ENCODE measurements at places on chromosomes 12 and 14.

GRCh38 chr12:121773011-121773777, 20.3 kb downstream of the RHOF start:
- peak; percentile 20 for DNase-seq

- DNase-seq: no peak
These were observed 31.3 kb upstream of the CMAS start for GRCh38 chr12:22014783-22015144.

GRCh38 chr12:108131657-108132126, 2.6 kb downstream of the WSCD2 start:
- no peak for DNase-seq

GRCh38 chr12:27109334-27110028, 27.1 kb upstream of the C12orf71 start:
- DNase-seq: no peak

DNA sequence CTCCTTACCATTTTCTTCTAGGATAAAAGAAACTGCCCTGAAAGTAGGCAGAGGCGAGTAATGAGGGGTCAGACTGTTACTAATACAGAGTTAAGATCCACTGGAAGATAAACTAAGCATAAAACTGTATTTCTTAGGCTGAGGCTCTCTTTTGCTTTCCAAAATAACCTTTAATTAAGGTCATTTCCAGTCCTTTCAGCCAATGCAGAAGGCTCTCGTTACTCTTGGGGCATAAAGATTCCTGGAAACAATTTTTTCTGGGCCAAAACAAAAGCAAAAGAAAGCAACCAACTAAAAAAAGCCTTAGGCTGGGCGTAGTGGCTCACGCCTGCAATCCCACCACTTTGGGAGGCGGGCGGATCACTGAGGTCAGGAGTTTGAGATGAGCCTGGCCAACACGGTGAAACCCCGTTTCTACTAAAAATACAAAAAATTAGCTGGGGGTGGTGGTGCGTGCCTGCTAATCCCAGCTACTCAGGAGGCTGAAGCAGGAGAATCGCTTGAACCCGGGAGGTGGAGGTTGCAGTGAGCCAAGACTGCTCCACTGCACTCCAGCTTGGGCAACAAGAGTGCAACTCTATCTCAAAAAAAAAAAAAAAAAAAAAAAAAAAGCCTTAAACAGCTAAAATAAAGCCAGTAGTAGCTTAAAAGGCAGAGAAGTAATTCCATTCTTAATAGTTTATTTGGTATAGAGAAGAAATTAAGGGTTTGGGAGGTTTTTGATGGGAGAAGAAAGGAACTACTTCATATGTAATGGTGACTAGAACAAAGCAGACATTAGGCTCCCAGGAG, 68.9 kb upstream of the STAC3 start:
- no peak for DNase-seq

DNA sequence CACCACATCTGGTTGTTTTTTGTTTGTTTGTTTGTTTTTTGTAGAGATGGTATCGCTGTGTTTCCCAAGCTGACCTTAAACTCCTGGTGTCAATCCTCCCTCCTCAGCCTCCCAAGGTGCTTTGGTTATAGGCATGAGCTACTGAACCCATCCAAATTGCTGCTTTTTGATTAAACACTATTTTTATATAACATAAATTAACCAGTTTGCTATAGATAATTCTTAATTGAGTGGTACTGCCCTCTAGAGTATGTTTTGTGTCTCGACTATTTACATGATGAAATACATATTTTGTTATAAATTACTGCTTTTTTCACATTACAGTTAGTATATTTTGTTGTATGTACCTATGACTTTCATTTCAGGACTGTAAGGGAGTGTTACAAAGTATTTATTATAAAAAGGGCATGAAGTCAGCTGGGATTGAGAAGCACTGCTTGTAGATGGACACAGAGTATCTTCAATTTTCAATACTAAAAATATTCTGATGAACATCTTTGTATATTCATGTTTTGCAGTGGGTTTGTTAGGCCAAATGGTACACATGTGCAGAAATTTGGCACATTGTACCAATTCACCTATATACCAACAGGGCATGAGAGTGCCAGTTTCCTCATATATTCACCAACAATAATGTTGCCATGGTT, 14.9 kb upstream of the SCAF11 start:
- no peak for DNase-seq

DNA sequence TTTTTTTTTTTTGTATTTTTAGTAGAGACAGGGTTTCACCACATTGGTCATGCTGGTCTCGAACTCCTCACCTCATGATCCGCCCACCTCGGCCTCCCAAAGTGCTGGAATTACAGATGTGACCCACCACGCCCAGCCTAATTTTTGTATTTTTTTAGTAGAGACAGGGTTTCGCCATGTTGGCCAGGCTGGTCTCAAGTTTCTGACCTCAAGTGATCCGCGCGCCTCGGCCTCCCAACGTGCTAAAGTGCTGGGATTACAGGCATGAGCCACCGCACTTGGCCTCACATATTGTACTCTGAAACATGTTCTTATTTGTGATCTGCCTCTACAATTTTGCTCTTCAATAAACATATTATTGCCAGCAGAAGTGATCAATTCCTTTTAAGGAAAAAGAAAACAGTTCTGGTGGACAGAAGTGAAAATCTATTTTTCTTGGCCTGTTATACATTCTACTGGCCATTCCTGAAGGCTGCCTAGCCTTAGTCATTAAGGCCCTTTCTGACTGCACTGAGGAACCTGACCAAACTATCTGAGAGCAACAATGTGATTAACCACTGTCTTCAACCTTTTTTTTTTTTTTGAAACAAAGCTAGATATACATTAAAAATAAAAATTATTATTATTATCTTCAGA, 36.1 kb downstream of the SNX6 start:
- DNase-seq: no peak

DNA sequence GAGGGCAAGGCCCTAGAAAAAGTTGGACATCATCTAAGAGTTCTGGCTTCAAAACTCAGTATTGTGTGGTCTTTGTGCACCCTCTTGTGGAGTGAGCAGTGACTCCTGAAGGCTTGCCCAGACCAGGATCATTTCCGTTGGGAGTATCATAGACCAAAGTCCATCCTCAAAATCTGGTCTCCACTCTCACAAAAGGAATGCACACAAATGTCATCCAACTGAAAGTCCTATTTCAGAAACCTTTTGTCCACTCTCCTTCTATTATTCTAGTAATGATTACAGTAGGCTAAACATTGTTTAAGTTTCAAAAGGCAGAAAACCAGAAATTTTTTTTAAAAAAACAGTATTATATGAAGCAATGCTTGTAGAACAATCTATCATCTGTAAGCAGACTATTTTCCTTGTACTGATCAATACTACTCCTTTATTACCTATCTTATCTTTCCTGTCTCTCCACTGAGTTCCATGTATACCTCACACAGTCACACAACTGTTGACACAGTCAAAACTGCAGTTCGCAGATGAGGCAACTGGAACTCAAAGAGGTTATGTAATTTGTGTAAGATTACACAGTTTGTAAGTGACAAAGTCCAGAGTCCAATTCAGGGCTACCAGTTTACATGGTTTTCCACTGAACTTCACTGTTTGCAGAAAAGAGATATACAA, 41.4 kb downstream of the COX16 start:
- peak; percentile 42 for DNase-seq

- no peak for DNase-seq
These were observed 34.7 kb upstream of the NRXN3 start for GRCh38 chr14:78135450-78135891.

DNA sequence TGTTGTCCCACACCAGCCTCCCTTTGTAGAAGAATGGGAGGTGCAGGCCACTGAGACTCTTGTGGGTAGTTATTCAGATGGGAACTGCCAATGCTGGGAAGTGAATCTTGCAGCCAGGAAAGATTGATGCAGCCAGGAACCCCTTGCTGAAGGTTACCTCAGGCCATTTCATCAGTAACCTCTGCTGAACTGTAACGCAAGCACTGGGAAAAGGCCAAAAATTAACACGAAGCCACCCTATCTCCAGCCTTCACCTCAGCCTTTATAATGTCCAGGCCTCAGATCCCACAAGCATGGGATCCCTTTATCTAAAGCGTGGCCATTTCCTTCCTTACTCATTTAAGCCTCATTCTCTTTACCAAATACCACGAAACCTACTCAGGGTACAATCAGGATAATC, 211.1 kb downstream of the SPTSSA start:
- DNase-seq: no peak

DNA sequence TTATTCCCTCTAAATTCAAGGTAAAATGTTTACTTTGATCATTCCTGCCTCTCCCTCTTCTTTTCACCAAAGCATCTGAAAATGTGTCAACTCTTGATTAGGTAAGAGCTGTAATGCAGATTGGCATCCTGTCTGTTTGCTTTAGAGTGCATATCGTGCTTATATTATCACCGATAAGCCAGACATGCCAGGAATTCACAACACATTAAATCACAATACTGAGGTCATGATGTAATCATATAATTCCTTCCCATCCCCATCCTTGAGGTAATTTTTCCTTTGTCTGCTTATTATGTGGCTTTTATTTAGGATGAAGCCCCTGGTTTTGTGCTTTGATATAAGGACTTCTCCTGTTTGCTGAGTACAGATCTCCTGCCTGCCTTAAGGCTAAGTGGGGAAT, 10.2 kb downstream of the DDX47 start:
- no peak for DNase-seq

- DNase-seq: no peak
These were observed 647.4 kb downstream of the MED13L start for GRCh38 chr12:115630136-115630535.

GRCh38 chr14:49106741-49107667, 479.2 kb downstream of the RPS29 start:
- no peak for DNase-seq

DNA sequence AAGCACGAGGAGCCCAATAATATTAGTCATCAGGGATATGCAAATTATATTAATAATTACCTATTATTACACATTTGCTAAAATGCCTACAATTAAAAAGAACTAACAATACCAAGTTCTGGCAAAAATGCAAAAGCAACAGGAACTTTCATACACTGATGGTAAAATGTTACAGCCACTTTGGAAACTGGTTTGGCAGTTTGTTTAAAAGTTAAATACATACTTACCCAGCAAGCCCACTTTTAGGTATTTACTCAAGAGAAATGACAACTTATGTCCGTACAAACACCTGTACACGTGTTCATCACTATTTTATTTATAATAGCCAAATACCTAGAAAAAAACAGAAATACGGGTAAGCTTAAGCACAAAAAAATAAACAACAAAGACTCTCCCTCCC, 17.0 kb downstream of the WDR89 start:
- no peak for DNase-seq

GRCh38 chr14:63672417-63673180, 30.9 kb upstream of the WDR89 start:
- DNase-seq: no peak

DNA sequence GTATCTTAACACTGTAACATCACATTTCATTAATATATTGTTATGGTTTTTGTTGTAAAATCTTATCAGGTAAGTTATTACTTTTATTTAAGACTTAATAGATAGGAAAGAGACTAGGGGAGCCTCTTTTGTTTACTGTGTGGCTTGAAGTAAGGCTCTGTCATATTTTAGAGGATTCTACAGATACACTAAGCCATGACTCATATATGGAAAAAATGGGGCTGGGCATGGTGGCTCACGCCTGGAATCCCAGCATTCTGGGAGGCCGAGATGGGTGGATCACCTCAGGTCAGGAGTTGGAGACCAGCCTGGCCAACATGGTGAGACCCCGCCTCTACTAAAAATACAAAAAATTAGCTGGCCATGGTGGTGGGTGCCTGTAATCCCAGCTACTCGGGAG, 23.6 kb upstream of the NPFF start:
- no peak for DNase-seq

DNA sequence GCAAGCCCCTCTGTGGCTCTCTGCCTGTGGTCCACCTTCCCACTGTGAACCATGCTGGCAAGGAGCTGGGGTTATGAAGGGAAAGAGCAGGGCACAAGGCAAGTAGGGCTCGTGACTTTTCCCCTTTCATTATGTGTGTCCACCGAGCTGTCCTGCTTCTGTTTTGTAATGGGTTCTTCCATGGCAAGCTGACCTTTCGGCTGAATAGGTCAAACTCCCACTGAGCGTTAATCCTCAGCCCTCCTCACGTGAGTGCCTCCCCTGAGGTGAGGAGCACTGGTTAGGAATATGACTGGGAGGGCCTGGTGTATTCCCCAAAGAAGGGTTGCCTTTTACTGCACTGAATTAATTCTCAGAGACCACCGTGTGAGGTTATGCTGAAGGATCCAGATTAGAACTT, 424.3 kb downstream of the NPAS3 start:
- no peak for DNase-seq

GRCh38 chr12:26750531-26751175, 82.3 kb downstream of the ITPR2 start:
- no peak for DNase-seq

DNA sequence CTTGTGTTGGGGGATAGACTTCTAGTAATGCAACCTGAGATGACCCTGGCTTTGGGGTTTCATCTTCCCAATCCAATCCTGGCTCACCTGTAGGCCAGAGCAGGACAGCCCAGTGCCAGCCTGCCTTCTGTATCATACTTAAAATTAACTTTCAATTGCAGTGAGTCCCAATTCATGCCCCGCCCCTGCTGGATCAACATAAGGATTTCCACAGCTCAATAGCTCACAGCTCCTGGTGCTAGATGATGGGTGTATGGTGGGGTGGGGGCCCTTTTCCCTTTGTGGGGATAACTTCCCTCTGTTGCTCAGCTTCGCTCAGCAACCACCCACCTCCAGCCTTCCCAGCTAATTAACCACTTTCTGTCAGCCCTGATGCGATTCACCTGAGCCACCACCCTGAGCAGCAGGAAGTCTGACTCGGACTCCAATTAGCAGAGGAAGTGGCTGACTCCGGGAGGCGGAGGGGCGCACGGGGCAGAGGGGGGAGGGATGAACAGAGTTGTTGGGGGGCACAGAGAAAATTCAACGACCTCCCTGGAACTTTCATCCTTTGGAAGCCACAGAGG, 24.3 kb upstream of the CHGA start:
- no peak for DNase-seq

DNA sequence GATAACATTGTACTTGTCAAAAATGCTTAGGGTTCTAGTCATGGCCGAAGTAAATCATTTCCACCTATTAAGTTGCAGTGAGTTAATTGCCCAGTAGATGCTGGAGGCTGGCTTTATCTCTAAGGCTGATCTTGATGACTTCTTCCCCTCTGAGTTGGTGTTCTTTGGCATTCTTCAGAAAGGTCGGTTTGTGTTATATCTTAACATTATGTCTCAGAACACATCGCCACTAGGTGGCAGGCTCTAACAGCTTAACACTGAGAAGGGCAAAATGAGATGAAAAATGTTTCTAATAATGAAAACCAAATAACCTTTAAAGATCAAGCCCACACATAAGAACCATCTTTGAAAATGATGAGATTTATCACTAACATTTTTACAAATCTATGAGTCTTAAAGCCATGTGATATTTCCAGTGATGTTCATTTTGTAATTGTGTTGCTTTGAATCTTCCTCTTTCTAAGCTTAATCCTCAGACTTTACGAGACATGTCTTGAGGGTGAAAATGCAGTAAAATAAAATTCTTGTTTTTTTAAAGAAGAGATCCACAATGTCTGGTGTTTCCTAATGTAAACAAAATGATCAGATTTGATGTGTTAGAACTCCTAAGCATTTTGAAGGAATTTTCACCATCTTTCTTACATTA, 28.6 kb downstream of the SUDS3 start:
- peak; percentile 15 for DNase-seq
